ENCODE measurements at places on chromosomes 4 and X.

GRCh38 chrX:44344687-44345086 lies 1.2 kb upstream of the EFHC2 start:
- DNase-seq: peak; percentile 61

- no peak for DNase-seq
Measured at GRCh38 chr4:123423819-123424218, 27.2 kb downstream of the SPRY1 start.

DNA sequence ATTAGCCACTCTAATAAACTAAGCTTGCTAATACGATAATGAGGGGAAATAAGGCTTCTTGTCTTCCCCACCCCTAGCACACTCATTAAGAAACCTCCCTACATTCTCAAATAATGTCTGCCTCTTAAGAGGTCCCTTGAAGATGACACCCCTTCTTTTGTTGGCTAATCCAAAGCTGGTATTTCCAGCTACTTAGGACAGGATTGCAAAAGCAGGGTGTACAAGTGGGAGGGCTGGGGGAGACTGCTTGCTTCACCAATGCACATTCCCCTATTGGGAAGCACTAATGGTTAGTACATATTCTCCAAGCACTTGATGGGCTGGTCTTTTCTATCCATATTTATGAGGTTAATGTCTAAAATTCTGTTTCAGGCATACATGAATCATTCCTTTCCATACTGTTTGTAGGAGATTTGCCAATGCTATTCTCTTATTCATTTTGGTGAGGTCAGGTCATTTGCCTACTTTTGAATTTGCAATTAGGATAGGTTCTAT lies 16.8 kb upstream of the TIMM8A start:
- no peak for DNase-seq

DNA sequence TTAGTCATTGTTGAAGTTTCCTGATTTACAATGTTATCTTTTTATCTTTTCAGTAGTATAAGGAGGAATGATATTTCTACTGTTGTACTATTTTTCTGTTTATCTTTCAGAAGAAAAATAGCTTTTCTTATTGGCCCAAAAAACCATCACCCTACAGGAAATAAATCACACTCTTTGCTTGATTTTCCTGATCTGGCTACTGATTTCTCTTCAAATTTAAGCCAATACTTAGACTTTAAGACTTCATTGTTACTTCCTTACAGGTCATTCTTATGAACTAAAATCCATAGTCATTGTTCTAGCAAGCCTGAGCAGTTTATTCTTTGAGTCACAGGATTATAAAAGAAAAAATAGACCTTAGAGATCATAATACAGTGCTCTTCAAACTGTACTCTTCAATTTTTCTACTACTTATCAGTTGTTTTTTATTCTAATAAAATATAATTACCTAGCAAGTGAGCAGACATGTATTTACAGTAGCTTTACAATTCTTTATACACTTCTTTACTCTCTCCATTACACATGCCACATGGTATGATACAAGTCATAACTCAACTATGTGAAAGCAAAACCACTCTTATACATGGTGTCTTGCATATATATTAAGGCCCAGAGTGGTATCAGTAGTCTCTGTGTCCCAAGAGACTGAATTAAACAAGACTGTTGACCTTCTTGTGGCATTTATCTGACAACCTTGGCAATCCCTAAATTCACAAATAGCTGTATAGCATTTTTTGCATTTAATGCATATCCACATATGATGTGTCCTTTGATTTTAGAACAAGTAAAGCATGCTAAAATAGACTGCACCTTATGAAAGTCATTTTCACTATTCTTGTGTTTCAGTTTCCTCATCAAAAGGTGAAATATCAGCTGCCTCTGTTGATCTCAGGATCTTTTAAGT lies 47.9 kb downstream of the TET2 start:
- no peak for DNase-seq

- DNase-seq: no peak
Measured at GRCh38 chr4:143986180-143986579, 33.0 kb downstream of the GYPB start.

DNA sequence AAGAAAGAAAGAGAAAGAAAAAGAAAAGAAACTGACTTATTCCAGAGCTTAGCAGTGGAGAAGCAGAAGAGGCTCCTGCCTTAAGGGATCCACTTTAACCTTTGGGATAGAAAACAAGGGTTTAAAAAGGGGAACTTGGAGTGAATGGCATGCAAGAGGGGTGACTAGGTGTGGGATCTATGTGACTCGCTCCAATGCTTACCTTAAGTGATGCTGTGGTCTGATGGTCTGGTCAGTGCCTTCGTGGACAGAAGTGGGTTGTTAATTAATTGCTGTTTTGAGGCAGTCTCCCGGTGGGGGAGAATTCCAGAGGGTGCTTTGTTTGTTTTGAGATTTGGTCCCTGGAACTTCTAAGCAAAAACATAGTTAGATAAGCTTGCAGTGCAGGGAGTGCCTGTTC lies 21.1 kb upstream of the RHOXF1 start:
- DNase-seq: no peak

DNA sequence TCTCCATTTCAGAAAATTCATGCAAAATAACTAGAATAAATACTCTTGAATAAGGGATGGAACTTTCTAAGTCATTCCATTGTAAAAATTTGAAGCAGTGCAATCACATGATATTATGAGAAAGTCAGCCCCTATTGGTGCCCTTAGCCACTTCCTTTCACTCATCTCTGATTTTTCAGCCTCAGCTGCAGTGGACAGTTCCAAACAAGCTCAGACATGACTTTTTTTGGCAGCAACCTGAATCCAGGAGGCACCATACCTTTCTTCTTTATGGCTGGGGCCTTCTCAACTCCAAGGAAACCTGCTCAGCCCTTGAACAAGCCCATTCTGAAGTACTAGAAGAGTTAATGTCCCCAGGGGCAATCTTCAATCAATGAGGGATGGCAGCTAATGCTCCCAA lies 40.5 kb downstream of the MAPK10 start:
- no peak for DNase-seq

DNA sequence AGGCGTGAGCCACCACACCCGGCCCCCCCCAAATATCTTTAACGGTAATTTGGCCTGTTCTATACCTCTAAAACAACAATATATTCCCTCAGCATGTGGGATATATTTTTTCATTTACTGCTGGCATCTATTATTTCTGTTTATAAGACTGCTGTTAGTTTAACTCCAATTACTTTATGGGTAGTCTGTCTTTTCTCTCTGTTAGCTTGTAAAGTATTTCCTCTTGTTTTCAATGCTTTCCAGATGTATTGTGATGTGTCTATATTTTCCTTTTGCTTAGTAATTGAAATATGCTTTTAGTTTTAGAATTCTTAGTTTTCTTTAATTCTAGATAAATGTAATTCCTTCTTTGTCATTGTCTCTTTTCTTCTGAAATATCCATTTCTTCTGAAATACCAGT lies 445.8 kb downstream of the ANKRD50 start:
- no peak for DNase-seq

Data from CD4-positive, alpha-beta T cell treated with Interferon alpha-2 for 1 hour (primary cell).